Diencephalon (tissue), 1 donor: ENCODE measurements at places on chromosomes 5 and 9. TPM values are rescaled to one million over a fixed set of nuclear protein-coding genes. Genes with fewer than 3 reads are reported as not detected.

Gene ANKH
- total RNA-seq: 50.3 TPM

Gene CYLC2
- not detected for total RNA-seq

Gene SPATA31A3
- not detected for total RNA-seq

Gene AGXT2
- 0.23 TPM for total RNA-seq

Gene FST
- total RNA-seq: 4.4 TPM

Gene PHF24
- total RNA-seq: 45.2 TPM

Gene HEMGN
- 4.2 TPM for total RNA-seq

Gene IFNA21
- not detected for total RNA-seq

Gene CCDC192
- not detected for total RNA-seq

Gene TLX3
- not detected for total RNA-seq

Gene PLEKHG4B
- total RNA-seq: 4.2 TPM

Gene NAIF1
- 7.4 TPM for total RNA-seq

Gene LCN10
- total RNA-seq: not detected

Gene CRHBP
- 17.8 TPM for total RNA-seq

Gene IRX2
- total RNA-seq: 5.1 TPM

Gene SERF1A
- 37.8 TPM for total RNA-seq

Gene GCNT4
- 0.92 TPM for total RNA-seq

Gene KIF4B
- 0.46 TPM for total RNA-seq

Gene FGF18
- 0.69 TPM for total RNA-seq

Gene LCN2
- not detected for total RNA-seq

Gene CDKN2A
- 0.46 TPM for total RNA-seq

Gene TPRN
- 7.8 TPM for total RNA-seq

Gene F12
- total RNA-seq: 7.4 TPM

Gene PTPN3
- total RNA-seq: 23.5 TPM

Gene GRIN3A
- 46.8 TPM for total RNA-seq

Gene RUSC2
- total RNA-seq: 56.3 TPM

Gene TPPP
- total RNA-seq: 27.5 TPM

Gene DOCK2
- total RNA-seq: 8.1 TPM

Gene IFNA2
- not detected for total RNA-seq

Gene C9orf50
- 0.23 TPM for total RNA-seq

Gene LRRC19
- total RNA-seq: not detected

Gene PCDHB16
- total RNA-seq: 5.8 TPM

Gene TAF1L
- under 0.01 TPM for total RNA-seq

Gene CD274
- 1.6 TPM for total RNA-seq

Gene TNC
- 112 TPM for total RNA-seq

Gene GOLM1
- total RNA-seq: 124 TPM

Gene SLC34A3
- not detected for total RNA-seq

Gene NEURL1B
- 26.8 TPM for total RNA-seq

Gene TUSC1
- total RNA-seq: 11.5 TPM

Gene SHOC1
- total RNA-seq: not detected

Gene PALM2AKAP2
- 16.8 TPM for total RNA-seq

Gene PCDHAC1
- total RNA-seq: 42.7 TPM

Gene NFIB
- 67.6 TPM for total RNA-seq

Gene PITX1
- not detected for total RNA-seq

Gene DNM1
- total RNA-seq: 155 TPM

Gene TRPM6
- total RNA-seq: 2.5 TPM

Gene MCIDAS
- not detected for total RNA-seq

Gene COL15A1
- 6.7 TPM for total RNA-seq

Gene SPINK6
- total RNA-seq: not detected

Gene SMIM33
- total RNA-seq: not detected

Gene PCDHA5
- 9.9 TPM for total RNA-seq

Gene SLC25A48
- total RNA-seq: 7.8 TPM
